ENCODE measurements at places on chromosomes 11 and 22.

- peak; percentile 70 for DNase-seq
Observed at GRCh38 chr11:129785383-129786111, 30.1 kb upstream of the TMEM45B start.

DNA sequence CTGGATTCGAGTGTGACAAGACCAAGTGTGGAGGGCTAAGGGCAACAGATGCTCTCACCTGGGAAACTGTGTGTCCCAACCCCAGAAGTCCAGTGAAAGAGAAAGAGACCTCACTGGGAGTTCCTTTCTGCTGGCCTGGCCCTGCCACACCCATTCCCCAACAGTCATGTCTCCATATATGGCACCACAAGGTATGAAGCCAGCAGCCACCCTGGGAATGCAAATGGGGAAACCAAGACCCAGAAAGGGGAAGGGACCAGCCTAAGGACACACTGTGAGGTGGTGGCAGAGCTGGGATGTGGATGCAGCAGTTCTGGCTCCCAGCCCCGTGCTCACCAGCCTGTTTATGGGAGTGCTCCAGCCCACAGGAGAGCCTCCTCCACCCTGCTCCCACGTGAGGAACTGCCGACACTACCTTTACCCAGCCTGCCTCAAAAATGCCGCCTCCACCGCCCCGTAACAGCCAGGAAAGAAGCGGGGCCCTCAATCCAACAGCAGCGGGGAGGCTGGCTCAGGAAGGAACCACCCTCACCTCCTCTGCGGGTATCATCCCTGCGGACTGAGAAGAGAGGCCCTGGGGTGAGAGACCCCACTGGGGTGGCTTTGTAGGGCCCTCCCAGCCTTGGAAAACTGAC is 12.6 kb downstream of the LMO1 start:
- DNase-seq, result no peak

- DNase-seq, result no peak
Observed at GRCh38 chr11:84963240-84963639, 663.9 kb downstream of the DLG2 start.

GRCh38 chr11:57513911-57514537 is 1.5 kb downstream of the SLC43A1 start:
- DNase-seq, result peak; percentile 59

- DNase-seq, result no peak
Observed at GRCh38 chr11:2265396-2265795, 5.0 kb downstream of the ASCL2 start.

DNA sequence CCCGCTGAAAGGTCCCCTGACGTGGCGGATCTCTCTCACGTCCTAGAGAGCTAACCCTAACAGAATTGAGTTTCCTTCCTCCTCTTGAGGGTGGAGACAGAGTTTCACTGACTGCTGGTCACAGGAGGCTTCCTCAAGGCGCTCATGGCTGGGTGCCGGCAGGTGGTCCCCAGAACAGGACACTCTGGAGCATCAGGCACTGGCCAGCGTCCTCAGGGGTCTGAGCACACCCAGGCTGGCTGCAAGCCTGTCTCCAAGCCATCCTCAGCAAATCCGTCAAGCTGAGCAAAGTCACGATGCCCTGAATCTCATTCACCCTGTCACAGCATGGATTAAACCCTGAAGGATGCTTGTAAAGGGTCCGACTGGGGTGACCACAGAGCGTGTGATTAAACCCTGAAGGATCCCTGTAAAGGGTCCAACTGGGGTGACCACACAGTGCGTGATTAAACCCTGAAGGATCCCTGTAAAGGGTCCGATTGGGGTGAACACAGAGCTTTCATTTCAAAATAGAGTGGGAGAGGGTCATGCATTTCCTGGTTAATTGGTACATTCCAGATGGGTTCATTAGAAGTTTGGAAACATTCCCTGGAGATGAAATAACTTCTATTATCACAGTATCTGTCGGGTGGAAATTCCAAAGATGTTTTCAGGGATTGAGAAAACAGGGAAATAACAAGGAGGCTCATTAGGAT is 473.0 kb downstream of the BRD1 start:
- DNase-seq, result no peak

DNA sequence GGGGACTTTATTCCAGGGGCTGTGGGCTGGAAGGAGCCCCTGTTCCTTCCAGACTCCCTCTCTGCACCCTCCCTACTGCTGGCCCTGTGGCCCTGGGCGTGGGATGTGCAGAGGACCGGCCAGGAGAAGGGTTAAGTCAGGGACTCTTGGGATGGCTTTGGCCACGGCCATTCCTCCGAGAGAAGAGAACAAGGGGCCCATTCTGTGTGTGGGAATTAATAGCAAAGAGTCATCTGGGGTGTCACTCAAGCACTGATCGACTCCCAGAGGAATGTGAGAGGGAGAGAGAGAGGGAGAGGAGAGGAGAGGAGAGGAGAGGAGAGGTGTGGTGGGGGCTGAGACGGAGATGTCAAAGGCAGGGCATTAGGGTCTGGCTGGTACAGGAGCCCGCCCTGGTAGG is 14.2 kb upstream of the SOX10 start:
- no peak for DNase-seq

DNA sequence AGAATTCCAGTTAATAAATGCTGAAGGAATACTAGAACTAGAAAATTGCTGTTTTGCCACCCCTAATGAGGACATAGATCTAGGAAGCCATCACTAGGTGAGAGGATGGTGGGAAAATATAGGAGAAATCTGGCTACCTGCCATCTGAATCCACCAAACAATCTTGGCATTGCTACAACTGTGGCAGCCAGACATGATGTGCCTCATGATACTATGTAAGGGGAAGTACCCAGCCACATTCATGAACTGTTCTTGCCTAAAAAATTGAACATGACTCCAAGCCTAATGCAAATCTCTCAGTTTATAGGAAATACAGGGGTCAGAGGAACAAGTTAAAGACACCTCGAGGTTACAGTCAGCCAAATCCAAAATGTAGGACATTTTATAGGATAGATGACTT is 72.8 kb downstream of the SFI1 start:
- DNase-seq, result no peak

DNA sequence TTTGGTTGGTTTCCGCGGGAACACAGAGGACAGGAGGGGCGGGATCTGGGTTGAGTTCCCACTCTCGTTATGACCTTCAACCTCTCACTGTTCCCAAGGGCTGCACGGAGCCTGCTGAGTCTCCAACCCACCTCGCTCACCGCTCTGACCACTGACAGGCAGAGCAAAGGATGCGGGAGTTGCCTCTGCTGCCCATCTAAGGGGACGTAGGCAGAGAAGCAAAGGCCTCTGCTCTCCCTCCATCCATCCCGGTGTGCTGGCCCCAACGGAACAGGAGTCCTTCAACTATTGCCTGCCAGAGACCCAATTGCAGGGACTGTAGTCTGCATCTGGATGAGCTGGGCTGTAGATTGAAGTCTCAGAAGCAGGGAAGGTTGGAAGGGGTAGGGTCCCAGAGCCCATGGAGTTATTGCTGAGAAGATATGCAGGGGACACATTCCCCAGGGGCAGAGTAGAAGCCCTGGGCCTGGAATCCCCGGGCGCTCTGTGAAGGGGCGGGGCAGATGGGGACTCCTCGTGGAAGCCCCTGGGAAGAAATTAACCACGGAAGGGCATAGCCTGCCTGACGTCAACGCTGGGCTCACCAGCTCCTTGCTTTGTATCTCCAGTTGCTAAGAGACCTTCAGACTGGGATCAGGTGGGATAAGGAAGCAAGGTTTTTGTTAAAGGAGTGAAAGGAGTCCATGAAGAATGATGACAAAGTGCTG is 12.7 kb upstream of the FXYD2 start:
- DNase-seq, result no peak

GRCh38 chr11:118608360-118609227 is 1.2 kb downstream of the PHLDB1 start:
- peak; percentile 72 for DNase-seq

DNA sequence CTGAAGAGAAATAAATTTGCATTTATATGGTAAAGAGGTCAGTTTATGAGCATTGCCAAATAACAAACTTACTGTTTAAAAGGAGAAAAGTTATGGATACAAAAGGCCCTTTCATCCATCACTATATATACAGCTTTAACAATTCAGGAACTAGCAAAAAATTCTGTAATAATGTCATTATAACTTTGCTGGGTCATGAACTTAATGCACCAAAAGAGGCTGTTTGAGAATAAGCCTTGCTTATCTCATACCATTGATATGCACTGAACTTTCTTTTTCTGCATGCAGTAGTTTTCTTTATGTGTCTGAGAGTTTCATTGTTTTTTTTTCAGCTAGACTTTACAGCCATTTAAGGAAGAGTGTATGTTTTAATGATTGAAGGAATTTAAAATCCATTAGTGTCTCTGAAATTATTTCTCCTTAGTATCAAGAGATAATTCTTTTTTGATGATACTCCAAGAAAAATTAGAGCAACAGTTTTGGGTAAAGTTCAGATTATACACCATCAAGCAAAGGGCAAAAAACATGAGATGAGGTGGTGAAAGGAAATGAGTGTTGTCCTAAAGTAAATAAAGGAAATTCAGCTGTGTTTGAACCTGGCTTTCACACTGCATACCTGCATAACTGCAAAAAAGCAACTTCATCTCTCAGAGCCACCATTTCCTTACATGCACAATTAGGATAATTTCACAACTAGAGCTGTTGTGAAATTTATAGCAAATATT is 188.2 kb upstream of the ANO3 start:
- DNase-seq, result peak; percentile 65

DNA sequence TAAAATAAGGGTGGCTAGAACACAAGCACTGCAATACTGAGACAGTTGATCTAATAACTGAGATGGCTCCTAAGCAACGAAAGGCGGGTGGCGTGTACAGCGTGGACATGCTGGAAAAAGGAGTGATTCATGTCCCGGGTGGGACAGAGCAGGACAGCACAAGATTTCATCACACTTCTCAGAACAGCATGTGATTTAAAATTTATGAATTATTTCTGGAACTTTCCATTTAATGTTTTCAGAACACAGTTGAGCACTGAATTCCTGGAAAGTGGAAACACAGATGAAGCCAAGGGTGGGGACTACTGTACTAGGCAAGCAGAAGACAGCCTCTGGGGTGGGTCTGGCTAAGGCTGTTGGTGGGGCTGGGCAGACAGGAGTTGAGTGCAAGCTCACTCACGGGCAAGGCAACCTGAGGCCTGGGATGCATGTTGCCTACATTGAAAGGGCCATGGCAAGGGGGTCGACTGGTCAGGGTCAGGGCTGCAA is 165.6 kb upstream of the DDI1 start:
- no peak for DNase-seq

GRCh38 chr22:39446239-39446721 is 10.5 kb upstream of the MGAT3 start:
- no peak for DNase-seq

- no peak for DNase-seq
Observed at GRCh38 chr11:75541193-75542087, 15.7 kb upstream of the GDPD5 start.

GRCh38 chr22:48819961-48820360 is 1007.7 kb downstream of the BRD1 start:
- DNase-seq, result no peak

GRCh38 chr11:68948496-68948895 is 32.3 kb downstream of the MRGPRD start:
- DNase-seq, result no peak

DNA sequence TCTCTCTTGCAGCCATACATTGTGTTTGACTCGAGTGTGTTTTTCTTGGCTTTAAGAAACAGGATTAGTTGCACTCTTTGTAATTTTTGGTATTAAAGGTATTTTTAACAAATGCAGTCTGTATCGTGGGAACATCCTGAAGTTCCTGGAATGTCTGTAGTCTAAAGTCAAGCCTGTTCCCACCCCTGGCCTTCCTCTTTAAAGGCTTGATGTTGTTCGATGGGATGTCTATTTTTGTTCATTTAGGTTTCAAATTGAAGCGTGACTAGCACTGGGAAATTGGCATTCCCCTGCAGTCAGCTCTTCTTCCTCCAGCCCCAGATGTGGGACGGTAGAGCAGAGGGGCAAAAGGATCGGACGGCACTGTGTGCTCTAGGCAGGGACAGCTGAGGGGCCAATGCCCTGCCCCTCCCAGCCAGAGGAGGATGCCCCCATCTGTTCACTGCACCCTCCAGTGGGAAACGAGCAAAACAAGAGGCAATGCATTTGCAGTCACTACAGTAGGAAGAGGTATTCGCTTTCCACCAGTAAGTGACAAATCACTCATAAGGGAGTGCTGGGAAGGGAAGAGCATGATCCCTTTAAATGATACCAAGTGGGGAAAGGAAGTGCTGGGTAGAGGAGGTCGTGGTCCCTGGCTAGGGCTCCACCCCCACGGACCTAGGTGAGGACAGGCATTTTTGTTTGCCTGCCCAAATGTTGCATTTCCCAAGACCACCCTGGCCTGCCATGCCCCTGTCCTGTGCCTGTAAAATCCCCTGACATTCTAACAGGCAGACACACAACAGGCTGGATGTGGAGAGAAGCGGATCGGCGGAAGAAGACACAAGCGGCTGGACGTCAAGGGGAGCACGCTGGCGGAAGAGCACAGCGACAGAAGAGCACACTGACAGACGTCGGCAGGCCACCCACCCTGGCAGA is 47.4 kb upstream of the SEPTIN5 start:
- DNase-seq, result no peak

DNA sequence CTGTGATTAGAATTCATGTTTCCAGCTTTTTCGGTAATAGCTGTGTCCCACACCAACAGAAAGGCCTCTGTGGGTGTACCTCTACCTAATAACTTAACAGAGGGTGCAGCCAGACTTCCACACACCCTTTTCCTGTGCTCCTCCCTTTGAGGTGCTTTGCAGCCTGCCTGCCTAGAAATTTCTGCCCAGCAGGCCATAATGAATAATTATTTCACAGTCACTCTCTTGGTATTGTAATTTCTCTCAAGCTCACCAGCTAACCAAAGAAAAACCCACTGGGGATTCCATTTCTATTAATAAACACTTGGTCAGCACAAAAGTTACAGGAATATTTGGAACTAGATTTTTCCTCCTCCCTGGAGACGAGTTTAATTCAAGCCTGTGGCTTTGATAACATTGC is 13.3 kb downstream of the WT1 start:
- no peak for DNase-seq

DNA sequence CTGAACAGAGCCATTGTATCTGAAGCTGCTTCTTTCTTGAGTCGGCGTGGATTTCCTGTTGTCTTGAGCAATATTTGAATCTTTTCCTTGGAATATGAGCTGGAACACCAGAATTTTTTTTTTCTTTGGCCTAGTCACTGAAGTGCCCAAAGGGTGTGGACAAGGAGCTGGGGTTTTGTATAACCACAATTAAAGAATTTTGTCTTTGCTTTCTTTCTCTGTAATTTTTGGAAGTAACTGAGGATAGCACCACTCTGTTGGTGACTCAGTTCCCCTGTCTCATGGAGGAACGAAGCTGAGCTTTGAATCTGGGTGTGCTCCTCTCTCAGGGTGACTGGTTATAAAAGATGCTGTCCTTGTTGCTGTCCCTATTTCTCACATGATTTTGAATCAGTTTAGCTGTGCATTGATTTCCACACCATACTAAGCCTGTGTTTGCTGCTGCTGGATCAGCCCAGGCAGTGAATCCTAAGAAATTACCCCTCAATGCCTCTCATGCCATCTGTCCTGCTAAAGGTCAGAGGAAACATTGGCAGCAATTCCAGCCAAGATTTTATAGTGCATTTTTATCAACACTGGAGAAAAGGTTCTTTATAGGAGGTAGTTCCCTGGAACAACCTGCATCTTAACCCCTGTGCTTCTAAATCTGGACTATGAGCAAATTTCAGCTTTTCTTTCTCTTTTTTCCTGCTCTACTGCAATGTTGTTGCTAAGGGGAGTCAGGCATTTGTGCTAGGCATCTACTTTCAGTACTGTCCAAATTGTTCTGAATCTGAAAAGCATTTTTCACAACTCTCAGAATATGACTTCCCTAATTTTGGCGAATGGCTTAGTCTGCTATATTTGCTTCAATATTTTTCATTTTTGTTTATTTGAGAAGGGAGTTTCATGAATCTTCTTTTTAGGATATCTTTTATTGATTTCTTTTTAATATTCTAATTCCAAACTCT is 540.8 kb downstream of the SOX6 start:
- DNase-seq, result no peak

All from DMS53 (cell line).